ENCODE measurements at places on chromosomes 5 and 9.
A peak's percentile ranks its signal among the peaks of the same experiment; 100 is the strongest.

- no peak for DNase-seq
Observed at GRCh38 chr9:80796632-80797031, 892.7 kb downstream of the TLE1 start.

- no peak for DNase-seq
Observed at GRCh38 chr5:180052211-180052818, 19.2 kb downstream of the RNF130 start.

DNA sequence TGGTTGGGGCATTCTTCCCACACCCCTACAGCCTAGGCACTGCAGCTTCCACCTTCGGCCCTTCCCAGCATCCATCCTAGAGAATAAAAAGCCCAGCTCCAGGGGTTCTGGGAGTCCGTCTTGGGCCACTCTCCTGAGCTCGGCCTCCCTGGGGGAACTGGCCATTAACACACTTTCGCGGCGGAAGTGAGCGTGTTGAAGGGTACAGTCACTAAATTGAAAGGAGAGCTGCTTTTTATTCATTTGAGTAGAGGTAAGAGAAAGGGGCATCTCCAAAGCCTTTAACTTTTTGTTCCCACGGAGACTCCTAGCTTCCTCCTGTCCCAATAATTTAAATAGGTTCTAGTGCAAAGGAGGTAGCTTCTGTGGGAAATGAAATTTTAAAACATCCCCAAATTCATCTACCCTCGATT lies 31.0 kb upstream of the NFIB start:
- no peak for DNase-seq

DNA sequence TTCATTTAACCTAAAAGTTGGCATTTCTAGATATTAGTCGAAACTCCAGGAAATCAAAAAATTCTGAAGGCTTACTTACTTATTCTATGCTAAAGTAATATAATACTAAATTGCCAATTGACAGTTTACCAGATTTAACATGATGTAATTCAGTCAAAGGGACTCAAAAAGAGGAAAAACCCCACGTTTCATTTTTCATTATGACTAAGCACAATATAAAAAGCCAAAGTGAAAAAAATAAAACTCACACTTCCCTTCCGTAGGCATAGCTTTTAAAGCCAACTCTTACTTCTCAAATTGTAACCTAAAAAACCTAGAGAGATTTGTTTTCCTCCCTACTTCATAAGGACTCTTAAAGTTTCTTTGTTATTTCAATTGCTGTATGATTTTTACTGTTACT lies 146.6 kb downstream of the RAPGEF6 start:
- DNase-seq, result no peak

DNA sequence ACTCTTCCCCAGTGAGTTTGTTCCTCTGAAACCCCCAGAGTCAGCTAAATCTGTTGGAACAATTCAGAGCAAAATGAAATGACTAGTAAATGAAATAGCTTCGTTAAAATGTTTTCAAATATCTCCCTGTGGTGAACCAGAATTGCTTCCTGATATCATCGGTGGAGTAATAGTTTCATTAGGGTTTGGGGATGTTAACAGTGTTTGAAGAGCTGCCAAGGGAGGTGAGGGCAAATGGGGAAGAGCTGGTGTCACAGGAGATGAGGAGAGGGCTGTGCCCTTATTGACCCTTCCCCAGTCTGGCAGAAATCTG lies 4.3 kb upstream of the C7 start:
- DNase-seq, result no peak

DNA sequence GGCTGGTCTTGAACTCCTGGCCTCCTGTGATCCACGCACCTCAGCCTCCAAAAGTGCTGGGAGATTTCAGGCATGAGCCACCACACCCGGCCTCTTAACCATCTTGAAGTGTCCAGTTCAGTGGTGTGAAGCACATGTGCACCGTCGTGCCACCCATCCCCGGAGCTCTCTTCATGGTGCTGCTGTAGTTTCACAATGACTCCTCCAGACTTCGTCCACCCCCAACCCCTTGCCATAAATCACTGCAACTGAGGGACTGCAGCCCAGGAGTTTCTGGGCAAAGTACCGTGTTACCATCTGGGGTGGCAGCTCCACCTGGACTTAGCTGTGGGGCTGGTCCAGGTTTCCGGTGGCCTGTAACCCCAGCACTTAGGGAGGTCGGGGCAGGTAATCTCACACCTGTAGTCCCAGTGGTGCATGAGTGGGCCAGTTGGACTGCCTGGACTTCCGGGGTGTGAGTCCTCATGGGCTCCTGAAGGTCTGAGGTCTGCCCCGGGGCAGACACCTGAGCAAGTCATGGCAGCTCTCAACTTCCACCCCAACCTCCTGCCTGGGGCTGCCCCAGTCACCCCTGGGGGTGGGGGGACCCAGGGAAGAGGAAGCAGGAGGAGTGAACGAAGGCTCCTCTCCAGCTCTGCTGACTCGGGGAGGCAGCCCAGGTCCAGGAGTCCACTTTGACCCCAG lies 6.6 kb upstream of the N4BP3 start:
- no peak for DNase-seq

- no peak for DNase-seq
Observed at GRCh38 chr9:95125652-95126051, 191.9 kb downstream of the FANCC start.

DNA sequence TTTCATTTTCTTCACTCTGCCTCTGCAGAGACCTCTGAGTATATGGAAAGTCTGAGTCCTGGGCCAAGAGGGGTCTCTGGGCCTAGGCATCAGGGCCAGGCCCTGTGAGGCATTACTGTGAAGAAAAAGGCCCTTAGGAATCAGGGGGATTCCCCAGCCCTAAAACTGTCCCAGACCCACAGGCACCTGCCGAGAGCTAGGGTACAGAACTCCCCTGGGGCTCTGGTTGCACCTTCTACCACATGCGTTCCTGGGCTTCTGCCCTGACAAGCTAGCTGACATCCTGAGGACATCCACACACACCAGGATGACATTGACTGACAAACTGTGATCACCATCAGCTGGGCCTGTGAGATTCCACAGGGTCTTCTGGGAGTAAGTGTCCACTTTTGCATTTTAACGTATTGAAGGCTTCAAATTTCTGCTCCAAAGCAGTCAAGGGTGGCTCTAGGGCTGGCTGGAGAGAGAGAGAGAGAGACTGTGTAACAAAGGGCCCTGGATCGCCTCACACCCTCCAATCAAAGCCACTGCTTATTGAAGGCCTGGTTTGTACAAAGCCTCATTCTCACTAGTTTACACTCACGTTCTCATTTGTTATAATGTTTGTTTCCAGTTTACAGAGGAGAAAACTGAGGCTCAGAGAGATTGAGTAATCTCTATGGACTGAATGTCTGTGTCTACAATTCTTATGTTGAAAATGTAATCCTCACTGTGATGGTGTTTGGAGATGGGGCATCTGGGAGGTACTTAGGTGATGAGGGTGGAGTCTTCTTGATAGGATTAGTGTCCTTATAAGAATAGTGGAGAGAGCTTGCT lies 45.1 kb downstream of the TGFBI start:
- no peak for DNase-seq

DNA sequence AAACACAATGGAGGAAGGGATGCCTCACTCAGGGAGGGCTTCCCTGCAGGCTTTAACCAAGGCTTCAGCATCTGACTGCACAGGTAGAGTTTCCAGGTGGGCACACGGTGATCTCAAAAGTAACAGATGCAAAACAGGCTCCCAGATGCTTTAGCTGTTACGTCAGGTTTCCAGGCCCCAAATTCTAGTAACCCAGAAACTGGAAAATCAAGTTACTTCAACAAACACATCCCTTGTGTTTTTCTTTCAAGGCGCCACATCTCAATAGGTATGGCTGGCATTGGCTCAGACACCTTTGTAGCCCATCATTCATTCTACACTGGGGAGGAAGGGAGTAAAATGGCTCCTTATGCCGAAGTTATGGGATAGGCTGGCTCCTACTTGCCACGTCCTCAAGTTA lies 27.4 kb downstream of the NRG2 start:
- DNase-seq, result no peak

DNA sequence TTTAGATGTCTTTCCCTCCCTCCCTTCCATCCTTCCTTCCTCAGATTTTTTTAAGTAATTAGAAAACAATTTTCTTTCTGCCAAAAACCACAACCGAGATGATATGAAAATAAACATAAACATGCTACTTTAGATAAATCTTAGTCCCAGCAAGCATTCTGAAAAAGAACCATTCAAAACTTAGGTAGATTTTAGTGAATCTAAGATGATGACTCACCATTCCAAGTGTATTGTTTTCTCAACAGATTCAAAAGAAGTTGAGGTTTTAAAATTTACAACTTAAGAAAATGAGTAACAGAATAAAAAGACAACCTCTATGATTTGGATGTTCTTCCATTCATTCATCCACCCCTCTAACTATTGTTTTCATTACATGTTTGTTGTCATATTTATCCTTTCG lies 465.1 kb downstream of the PDE4D start:
- DNase-seq, result no peak

DNA sequence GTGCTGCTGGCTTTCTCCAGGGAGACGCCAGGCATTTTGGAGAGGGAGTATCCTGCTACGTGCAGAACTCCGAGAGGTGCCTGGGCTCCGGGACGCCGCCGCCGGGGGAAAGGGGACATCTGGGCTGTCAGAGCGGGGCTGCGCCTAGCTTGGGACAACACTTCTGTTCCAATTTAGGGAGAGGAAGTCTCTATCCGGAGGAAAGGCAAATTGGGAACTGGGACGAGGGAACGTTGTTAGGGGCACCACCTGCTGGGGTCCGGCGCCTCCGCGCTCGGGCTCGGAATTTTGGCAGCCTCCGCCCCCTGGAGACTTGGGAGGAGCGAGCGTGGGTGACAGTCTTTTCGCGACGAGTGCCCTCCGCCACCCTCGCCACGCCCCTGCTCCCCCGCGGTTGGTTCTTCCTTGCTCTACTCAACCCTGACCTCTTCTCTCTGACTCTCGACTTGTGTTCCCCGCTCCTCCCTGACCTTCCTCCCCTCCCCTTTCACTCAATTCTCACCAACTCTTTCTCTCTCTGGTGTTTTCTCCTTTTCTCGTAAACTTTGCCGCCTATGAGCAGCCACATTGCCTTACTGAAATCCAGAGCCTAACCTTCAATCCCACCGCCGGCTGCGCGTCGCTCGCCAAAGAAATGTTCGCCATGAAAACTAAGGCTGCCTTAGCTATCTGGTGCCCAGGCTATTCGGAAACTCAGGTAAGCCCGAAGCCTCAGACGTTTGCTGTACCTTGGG lies 1.6 kb downstream of the TSLP start:
- peak; percentile 42 for DNase-seq

DNA sequence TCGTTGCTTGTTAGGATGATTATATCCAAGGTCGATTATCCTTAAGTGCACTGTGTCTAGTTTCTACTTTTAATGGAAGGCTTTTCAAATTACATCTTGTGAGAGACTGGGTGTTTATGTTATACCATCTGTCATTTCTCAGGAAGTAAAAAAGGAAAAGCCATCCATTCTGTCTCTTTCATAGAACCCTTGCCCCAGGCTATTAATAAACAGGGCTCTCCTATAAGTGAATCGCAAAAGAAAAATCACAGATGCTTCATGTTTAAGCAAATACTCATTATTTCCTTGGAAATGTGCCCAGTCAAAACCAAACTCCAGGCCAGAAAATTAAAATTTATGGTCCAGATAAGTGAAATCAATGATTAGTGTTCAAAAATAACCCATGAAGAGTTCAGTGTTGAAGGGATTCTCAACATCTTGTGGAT lies 58.1 kb downstream of the STARD4 start:
- DNase-seq, result peak; percentile 93

- no peak for DNase-seq
Observed at GRCh38 chr9:94785215-94786169, 59.0 kb downstream of the AOPEP start.

GRCh38 chr9:85248514-85249312 lies 493.0 kb downstream of the AGTPBP1 start:
- DNase-seq, result no peak

GRCh38 chr9:1046639-1047572 lies 3.3 kb upstream of the DMRT2 start:
- no peak for DNase-seq

GRCh38 chr5:112656451-112656850 lies 81.2 kb upstream of the APC start:
- DNase-seq, result no peak

- no peak for DNase-seq
Observed at GRCh38 chr9:129201866-129202265, 23.8 kb upstream of the IER5L start.

GRCh38 chr5:131615957-131616356 lies 19.1 kb downstream of the RAPGEF6 start:
- no peak for DNase-seq

DNA sequence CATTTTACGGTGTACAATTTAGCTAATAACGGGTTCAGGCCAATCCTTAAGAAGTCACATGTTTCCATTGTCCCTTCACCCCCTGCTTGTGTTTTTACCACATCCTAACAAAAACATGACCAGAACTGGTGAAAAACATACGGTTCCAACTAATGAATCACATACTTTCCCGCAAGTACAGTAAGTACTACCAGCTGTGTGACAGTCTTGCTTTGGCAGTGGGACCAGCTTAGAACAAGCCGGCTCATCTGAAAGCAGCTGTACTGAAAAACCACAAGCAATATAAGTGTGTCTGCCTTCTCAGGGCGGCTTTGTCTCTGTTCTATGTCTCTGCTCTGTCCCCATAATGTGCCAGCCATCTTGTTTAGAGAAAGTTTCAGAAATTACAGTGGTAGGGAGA lies 242.5 kb downstream of the BNC2 start:
- DNase-seq, result no peak

DNA sequence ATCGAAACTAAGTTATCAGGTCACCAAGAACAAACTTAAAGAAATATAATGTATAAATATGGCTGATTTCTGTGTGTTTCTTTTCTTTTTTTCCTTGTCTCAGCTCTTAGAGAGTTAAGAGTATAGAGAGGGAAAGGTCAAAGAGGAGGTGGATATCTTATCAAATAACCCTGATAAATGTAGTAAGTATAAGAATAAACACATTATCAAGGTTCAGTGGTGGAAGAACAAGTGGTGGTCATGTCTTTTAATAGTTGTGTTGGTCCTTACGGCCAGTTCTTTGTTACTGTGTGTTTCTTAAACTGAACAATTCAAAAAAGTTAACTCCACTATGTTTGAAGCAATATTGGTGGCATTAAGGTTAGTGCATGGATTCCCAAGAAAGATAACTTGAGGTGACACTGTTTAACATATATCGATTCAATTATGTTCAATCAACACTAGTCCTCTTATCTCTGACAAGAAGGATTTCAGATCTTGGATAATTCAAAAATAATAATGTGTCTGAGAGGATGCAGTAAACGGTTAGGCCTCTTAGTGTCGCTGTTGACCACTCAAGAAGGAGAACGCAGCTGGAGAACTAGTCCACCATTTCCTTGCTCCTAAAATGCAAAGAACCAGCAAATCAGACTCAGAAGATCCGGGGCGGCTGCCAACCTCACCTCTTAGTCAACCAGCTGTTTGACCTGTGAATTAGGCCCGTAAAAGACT lies at the start of gene PCDHGA3:
TSS of gene PCDHGA3 (plus strand) at position 588 of the 711 bp plus-strand sequence. CDS start 205 bp downstream, outside the sequence.
- no peak for DNase-seq

GRCh38 chr5:6333182-6333905 lies 45.0 kb downstream of the MED10 start:
- DNase-seq, result no peak

- no peak for DNase-seq
Observed at GRCh38 chr9:18755263-18755662, 277.7 kb downstream of the SAXO1 start.

- no peak for DNase-seq
Observed at GRCh38 chr5:98840946-98841345, 67.5 kb downstream of the RGMB start.
